ENCODE measurements at places on chromosomes 5 and 9.

DNA sequence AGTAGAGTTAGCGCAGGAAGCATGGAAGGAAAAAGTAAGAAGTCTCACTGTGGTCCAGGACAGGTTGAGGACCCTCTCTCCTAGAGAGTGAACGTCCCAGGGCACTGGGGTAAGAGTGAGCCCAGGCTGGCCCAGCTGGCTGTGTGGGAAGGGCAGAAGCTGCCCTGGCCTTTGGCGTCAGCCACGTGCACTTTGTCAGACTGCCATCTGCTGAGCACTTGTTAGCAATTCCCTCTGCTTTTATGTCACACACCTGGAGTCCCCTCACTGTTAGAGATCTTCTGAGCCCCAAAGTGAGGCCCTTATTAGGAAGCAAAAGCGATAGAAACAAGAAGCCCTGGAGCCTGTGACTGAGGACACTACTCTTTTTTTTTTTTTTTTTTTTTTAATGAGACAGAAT is 79.1 kb downstream of the UGCG start:
- DNase-seq: no peak

DNA sequence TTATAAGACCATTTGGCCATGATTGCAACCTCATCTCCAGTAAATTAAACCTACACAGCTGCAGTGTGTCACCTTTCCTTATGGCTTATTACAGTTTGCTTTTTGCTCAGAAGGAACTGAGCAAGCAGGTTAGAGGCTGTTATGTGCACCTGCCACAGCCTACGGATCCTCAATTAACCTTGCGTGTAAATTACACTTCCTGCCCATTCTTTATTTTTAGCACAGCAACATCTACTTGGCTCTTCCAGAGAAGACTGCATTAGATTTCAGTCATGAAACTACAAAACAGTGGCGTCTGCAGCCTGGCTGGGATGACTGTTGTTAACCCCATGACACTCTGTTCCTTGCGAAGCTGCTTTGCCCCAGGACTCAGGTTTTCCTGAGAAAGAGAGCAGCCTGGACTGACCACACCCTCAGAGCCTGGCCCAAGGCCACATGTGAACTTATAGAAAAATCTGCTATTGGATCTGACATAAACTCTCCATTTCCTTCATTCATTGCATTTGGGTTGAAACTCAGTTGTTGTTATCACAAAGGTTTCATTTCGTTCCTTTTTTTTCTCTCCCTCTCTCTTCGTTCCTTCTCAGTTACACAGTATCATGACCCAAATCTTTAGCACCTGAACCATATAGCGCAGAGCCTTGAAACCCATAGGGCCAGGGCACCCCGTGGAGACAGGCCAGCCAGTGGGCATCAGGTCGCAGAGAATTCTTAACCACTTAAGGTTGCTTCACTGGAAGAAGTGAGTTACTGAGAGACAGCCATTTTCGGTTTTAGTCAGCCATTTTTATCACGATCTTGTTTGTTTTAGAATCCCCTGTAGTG is 138.6 kb downstream of the PALM2AKAP2 start:
- DNase-seq: peak; percentile 33

DNA sequence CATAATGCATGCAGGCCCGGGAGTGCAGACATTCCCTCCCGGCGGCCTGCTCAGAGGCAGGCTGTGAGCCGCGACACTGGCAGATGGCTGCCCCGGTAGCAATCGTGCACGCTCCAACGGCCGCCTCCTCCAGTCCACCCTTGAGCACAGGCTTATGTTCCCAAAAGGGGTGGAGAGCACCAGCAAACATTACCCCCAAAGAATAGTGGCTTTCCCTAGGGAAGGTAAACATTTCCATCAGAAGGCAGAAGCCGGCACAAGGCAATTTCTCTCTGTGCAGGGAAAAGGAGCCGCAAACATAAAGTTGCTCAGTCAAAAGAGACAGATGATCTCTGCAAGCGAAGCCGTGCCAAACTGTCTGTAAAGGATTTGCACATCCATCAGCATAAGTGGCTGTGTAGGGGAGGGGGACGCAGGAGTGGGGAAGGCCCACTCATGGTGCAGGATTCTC is 92.5 kb downstream of the SIL1 start:
- DNase-seq: peak; percentile 57

DNA sequence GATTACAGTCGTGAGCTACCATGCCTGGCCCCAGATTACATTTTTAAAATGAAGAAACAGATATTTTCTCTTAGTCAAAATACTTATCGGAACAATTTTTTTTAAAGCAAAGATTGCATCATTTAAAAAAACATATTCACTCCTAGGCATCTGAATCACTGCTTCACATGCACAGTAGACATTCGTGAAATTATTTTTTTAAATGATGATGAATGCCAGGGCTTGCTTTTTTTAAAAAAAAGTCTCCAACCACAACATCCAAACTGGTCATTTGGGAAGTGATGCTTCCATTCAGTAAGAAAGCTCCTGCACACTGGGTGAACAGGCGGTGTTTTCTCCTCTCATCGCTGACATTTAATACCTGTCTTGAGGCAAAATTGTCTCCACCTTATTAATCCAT is 223.0 kb upstream of the DMRT1 start:
- DNase-seq: no peak

DNA sequence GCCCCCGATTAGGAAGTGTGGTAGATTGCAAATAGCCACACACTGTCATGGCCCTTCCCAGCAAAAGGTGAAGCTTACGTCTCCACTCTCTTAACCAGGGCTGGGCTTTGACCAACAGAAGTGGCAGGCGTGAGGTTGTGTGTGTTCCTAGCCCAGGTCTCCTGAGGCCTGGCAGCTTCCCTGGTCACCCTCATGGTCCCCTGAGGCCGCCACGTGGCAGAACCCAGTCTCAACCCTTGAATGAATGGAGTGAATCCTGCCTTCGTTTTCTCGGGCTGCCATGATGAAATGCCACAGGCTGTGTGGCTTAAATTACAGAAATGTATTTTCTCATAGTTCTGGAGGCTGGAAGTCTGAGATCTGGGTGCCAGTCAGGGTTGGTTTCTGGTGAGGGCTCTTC is 370.4 kb downstream of the IRX2 start:
- no peak for DNase-seq

GRCh38 chr9:16482764-16483163 is 387.7 kb downstream of the BNC2 start:
- DNase-seq: no peak

GRCh38 chr9:113139225-113139829 is 11.5 kb upstream of the SLC31A2 start:
- no peak for DNase-seq

DNA sequence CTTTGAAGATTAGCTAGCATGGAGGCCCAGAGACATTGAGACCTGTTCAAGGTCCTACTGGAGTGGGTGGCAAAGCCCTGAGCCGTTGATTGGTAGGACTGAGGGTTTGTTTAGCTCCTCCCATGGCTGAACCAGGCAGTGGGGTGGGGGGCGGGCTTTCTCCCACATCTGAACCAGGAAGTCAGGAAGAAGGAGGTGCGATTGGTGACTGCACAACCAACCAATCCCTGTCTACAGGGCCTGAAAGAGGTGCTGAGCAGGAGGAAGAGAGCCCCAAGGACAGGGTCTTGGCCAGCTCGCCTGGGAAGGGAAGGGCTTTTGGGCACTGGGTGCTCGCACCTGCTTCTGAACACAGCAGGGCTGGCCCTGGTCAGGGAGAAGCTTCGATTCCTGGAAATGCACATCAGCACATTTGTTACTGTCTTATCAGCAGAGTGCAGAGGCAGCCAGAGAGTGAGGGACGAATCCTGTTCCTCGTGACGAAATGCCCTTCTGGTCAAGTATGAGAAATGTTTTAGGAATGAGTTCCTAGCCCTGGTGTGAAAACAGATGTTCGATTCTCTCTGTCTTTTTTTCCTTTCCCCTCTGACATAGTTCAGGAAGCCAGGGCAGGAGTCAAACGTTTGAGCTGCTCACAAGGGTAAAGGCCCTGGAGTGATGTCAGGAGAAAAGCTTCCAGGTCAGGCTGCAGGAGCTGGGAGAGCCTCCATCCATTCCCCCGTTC is 294.8 kb upstream of the KLF4 start:
- no peak for DNase-seq

GRCh38 chr5:173330338-173331206 is 2.4 kb upstream of the STC2 start:
- DNase-seq: no peak

DNA sequence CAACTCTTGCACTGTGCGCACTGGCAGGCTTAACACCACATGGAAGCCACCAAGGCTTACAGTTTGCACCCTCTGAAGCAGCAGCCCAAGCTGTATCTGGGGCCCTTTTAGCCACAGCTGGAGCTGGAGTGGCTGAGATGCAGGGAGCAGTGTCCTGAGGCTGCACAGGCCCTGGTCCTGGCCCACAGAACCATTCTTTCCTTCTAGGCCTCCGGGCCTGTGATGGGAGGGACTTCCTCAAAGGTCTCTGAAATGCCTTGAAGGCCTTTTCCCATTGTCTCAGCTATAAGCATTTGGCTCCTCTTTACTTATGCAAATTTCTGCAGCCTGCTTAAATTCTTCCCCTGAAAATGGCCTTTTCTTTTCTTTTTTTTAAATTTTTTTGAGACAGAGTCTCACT is 104.4 kb upstream of the CPLX2 start:
- no peak for DNase-seq

DNA sequence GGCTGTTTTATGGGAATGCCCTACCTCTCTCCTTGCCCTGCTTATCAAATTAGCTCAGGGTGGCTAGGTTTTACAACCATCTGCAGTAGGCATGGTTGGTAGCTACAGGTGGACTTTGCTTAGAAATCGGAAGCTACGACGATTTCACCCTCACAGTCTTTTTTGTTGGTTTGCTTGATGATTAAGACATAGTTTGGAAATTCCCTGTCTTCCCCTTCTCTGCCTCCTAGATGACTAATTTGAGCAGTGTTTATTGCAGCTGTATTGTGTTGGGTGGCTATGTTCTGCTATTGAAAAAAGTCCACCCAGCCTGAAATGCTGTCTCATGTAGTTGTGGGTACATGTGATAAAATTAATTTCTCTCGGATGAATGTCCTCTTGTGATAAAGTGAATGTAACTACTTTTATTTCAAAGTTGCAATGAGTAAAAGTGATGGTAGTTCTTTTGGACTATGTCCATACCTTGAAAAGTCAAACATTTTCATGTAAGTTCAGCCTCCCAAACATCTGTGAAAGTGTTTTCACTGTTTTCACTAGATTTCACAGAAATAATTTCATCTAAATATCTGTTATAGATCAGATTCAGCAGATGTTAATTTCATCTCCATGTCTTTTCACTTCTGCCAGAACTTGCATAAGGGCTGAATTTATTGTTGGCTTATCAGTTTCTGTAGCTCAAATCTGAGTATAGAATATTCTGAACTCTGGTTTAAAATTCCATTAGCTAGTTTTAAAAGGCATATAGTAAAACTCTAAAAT is 37.3 kb upstream of the FYB1 start:
- no peak for DNase-seq

- DNase-seq: no peak
These were observed 612 bp upstream of the BBLN start for GRCh38 chr9:128159522-128159783.

- no peak for DNase-seq
These were observed 17.9 kb downstream of the TNFSF15 start for GRCh38 chr9:114787781-114788498.

- no peak for DNase-seq
These were observed 181.3 kb downstream of the CAVIN4 start for GRCh38 chr9:100759215-100759614.

DNA sequence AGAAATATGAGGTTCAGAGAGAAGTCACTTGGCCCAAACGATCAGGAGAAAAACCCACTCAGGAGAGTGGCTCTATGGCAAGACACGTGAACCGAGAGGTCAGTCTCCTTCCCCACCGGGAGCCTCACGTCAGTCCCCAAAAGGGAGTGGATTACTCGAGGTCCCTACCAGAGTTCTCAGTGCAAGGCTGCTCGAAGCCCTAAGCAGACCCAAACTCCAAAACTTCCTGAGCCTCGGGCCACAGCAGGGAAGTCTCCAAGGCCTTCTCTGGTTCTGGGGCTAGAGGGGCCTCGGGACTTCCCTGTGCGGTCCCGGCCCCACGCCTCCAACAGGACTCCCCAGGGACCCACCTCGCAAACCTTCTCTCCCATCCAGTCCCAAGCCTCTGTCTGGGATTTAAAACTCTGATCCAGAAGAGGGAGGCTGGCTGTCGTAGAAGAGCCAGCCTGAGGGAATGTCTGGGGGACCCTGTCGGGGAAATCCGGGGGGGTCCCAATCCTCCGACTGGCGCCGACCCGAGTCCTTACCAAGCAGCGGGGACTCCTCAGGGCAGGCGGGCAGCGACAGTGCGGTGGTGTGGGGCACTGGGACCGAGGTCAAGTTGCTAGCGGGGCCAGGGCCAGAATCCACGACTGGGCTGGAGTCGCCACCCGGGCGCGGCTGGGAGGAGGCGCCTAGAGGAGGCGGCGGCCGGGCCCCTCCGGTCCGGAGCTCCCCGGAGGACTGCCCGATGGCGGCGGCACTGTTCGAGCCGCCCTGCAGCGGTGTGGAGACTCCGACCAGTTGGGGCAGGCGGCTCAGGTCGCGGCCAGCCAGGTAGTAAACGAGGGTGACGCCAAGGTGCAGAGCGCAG is 679 bp downstream of the B4GALT1 start:
- no peak for DNase-seq

- DNase-seq: no peak
These were observed 15.4 kb downstream of the SFXN1 start for GRCh38 chr5:175493726-175494125.

- no peak for DNase-seq
These were observed 6.2 kb downstream of the TRIM32 start for GRCh38 chr9:116693233-116693731.

DNA sequence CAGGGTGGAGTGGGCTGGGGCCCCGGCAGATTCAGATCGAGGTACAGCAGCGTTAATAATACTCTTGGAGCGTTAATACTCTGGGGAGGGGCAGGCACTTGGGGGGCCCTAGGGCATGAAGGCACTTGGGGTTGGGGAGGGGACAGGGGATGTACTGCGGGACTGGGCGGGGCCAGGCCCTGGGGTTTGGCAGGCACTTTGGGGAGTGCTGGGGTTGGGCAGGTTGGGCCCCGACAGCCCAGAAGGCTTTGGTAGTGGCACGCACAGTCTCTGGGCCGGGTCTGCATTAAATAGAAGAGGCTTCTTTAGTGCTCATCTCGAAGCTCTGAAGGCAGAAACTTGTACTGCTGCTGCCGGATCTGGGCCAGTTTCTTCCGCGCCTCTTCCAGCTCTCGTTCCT is 7.8 kb upstream of the TPM2 start:
- DNase-seq: no peak

DNA sequence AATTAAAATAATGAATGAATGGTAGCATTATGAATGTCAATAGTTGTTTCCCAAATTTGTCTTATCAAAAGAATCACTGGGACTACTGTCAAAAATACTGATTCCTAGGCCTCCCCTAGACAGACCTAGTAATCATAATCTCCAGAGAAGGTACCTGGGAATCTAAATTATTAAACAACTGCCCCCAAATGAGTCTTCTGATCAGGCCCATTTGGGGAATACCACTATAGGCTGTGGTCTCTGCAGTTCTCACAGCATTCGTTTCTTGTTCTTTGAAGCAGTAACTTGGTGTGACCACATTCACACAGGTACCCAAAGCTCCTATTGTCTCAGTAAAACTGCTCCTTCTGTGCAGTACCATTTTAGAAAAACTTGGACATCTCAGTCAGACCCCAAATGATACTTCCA is 230.9 kb downstream of the PIK3R1 start:
- no peak for DNase-seq
